Nucleus accumbens (tissue), 56 donors: ENCODE measurements at places on chromosomes 13 and 19.

DNA sequence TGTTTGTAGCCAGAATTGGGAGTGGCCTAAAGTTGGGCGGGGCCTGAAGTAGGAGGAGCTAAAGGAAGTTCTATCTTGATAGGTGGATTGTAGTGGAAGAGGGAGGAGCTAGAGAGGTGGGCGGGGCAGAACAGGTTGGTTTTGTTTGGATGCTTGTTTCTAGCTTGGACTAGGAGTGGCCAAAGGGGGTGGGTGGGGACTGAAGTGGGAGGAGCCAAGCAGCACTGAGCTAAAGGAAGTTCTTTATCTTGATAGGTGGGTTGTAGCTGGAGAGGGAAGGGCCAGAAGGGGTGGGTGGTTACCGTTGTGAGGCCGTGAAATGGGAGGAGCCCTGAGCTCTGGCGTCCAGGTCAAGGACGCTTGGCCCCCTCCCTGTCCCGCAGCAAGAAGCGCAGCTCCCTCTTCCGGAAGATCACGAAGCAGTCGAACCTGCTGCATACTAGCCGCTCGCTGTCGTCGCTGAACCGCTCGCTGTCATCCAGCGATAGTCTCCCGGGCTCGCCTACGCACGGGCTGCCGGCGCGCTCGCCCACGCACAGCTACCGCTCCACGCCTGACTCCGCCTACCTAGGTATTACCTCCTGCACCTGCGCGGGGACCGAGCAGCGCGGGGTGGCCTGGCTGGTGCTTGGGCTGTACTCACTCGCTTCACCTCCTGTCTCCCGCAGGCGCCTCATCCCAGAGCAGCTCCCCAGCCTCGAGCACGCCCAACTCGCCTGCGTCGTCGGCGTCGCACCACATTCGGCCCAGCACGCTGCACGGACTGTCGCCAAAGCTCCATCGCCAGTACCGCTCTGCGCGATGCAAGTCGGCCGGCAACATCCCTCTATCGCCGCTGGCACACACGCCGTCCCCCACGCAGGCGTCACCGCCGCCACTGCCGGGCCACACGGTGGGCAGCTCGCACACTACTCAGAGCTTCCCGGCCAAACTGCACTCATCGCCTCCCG, 8.0 kb downstream of the DNASE2 start:
- no peak for DNase-seq

DNA sequence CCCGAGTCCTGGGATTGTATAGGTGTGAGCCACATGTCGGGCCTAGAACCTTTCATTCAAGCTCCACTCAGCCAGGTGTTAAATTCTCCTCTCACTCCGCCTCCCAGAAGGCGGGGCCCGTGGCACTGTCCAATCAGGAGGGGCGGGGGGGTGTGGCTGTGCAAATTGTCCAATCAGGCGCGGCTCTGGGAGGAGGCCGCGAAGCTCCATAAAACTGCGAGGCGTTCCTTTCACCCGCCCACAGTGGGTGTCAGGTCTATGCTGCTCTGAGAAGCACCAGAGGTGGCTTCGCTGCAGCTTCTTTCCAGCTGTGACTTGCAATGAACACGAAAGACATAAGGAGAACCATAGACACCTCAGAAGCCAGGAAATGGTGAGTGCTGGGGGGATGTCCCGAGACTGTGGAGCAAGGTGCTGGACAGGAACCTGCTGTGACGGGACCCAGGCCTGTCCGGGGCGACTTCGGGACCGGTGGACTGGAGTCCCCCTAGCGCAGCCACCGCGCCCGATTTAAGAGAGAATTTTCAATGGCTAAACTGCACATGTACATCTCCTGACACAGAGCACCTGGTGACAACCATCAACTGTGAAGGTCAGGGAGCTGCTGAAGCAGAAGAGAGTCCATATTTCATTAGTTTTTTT, 3.0 kb upstream of the ZNF136 start:
- DNase-seq, result no peak

DNA sequence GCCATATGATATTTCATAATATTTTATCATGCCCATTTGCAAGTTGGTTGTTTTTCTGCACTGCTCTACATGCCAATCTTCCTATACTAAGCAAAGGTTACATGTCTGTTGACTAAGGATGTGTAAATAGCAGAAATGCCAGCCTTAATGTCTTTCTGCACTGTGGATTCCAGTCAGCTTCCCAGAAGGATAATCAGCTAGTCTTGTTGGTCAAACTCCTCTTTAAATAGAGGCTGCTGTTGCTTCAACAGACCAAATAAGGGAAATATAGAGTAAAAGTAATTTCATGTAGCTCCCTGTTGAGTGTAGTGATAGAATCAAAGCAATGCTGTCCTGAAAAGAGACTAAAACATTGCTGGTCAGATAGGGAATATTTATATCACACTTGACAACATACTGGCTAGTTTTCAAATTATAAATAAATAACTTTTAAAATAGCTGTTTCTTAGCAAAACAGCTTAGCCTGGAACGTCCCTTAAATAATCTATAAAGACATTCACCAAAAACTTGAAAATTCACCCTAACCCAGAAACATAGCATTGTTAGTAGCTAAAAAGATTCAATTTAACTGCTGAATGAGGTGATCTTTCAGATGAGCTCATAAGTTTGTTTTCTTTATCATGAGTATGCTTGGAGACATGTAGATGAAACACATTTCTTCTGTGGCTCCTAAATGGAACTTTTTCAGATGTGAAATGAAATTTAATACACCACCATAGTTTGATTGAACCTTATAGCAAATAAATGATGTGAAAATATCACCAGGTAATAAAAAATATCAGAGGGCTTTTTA, 56.6 kb downstream of the FRY start:
- no peak for DNase-seq

GRCh38 chr19:1849132-1849474, 820 bp upstream of the REXO1 start:
- DNase-seq, result no peak

GRCh38 chr19:33800012-33800680, 3.5 kb downstream of the KCTD15 start:
- no peak for DNase-seq

- peak; percentile 55 for DNase-seq
Observed at GRCh38 chr19:4064496-4065260, 2.0 kb downstream of the ZBTB7A start.

DNA sequence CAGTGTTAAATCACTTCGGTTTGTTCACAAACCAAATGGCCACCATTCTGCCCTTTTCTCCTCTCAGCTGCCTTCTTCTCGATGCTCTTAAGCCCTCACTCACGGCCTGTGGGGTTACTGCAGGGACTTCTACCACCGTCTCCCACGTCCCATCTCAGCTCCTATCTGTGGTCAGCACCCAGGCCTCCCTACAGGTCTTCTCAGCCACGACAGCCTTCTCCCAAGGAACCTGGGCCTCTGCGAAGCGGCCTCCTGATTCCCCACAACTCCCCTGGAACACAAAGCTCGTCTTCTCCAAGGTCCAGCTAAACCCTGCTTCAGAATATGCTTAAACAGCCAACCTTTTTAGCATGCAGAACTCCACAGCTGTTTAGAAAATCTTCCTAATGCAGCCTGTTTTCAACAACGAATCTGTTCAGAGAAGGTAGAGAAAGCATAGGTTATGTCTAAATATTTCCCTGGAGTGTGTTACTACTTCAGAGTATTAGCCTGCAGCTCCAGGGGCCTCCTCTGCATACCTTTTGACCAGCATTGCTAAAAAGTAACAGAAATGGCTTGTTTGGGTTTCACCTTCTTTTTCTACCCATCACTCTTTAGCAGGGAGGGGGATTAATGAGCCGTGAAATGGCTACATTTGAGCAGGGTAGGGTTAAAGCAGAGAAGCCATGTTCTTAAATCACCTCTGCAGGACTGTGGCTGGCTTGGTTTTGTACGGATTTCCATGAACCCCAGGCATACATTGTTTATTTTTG, 104.0 kb downstream of the COL4A2 start:
- no peak for DNase-seq

DNA sequence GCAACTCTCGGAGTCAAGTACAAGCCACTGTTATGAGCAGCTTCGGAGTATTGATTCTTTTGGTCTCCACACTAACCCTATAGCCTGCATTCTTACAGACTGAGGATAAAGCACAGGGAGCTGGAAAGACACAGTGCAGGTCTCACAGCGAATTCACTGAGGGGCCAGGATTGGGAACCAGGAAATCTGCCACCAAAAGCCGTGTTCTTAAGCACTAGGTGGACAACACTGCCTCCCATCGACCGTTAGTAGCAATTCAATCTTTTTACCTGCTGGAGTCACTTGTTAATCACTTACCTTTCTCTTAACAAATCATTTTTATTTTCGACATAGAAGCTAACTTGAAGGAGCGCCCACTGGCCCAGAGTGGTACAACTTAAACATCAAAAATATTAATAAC, 6.3 kb downstream of the PMIS2 start:
- no peak for DNase-seq

- DNase-seq, result no peak
Observed at GRCh38 chr13:40084934-40085333, 429.5 kb downstream of the COG6 start.

DNA sequence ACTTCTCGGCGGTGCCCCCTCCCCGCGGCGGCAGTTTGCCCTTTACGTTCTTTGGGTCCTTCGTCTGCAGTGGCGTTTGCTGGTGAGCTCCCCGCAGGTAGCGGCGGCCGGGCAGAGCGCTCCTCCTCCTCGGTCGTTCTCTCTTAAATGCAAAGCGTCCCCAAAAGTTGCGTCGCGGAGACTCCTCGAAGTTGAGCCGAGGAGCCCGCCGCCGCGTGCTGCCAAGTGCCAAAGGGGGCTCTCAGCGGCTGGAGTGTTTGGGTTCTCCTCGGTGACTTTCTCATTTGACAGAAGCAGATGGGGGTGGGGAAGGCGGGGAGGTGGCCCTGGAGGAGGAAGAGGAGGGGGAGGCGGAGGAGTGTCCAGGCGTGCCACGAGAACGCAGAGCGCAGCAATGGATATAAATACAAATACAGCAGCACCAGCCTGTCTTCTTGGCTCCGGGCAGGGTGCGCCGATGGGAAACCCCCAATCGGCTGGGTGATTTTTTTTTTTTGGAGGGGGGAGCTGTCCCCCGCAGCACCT, at the start of gene SOX21:
Gene SOX21 (minus strand): TSS at position 259 of the 525 bp plus-strand sequence. CDS start 496 bp downstream, outside the sequence.
- DNase-seq, result peak; percentile 36
